Stimulated activated CD4-positive, alpha-beta T cell treated with anti-CD3 and anti-CD28 coated beads, Interleukin-15, amount 100 ng/mL, for 1 hour (primary cell): ENCODE measurements at places on chromosomes 4 and X.

DNA sequence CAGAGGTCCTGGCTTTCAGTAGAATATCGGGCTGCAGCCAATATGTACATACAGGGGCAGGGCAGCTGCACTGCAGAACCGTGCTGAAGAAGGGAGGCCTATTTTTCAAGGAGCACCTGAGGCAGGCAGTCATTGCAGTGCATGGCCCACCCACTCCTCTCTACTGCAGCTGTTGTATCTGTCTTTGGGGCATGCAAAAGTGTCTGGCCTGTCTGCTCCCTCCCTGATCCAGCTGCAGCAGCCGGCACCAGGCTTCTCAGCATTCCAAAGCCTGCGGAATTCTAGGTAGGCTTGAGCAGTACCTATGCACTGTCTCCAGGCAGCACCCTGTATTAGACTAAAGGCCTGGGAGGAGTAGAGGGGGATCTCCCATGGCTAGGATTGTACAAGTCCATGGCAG, 415.2 kb upstream of the MAGEB16 start:
- DNase-seq = no peak

GRCh38 chrX:122943918-122944317, 240.2 kb upstream of the GRIA3 start:
- no peak for DNase-seq

DNA sequence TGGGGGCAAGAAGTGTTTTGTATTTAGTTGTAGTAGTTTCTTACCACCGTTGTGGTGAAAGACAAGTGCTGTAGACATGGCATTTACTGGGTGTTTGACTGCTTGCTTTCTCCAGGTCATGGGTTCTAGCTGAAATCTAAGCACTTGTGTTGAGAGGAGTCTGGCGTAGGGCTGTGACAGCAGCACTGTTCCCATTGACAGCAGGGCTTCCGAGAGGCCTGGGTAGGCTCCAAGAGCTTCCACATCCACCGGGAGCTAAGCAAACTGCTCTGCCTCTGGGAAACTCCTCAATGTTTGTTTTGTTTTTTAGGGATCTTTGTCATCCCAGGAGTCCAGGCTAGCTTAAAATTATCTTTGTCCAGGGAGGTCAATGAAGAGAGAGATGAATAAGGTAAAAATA, 44.3 kb downstream of the BMPR1B start:
- DNase-seq = no peak

DNA sequence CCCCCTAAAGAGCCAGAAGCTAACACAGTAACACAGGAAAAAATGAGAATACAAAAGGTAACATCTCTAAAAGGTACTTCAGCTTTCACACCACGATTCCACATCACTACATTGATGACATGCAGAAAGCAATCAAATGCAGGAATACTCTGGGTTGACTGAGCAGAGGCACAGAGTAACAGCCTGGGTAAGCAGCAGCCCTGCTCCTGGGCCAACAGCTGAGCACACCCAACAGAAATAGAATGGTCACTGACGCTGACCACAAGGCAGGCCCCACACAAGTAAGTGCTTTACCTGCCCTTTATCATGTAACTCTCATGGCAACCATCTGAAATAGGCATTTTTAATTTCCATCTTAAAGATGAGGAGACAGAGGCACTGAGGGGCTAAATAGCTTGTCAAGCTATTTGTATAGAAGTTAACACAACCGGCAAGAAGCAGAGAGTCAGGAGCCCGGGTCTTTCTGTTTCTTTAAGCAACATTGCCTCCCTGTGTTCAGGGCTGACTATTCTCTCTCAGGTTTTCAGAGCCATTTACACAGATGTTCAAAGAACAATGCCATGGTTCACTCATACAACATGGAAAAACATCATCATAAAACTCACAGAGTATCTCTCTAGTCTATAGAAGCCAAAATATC, 168.9 kb downstream of the ZNF674 start:
- no peak for DNase-seq

DNA sequence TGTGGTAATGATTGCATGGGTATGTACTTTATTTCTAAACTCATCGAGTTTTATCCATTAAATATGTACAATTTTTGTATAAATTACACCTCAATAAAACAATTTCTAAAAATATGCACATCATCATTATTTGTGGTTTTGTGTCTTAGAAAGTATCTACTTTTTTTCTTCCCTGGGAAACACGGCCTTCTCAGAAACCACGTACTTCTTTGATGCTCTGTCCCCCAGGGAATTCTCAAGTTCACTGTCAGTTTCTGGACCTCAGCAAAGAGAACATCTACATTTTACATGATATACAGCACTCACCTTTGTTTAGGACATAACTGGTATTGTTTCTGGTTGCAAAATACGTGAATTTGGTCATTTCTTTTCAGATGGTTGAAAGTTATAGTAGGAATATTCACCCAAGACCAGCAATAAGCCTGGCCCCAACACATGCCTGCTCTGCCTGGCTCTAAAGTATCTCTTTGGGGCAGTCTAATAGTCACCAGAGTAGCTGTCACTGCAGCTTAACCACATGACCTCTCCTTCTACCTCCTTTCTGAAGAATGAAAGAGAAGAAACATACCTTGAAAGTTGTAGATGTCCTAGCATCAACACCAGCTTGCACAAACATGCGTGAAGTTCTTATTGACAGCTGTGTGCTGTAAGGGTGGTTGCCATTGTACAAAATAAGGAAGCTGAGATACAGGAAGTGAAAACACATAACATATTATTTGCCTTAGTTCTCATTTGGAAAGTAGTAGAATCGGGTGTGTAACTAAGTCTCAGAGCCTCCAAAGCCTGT, 48.4 kb upstream of the SPANXN4 start:
- DNase-seq = no peak

DNA sequence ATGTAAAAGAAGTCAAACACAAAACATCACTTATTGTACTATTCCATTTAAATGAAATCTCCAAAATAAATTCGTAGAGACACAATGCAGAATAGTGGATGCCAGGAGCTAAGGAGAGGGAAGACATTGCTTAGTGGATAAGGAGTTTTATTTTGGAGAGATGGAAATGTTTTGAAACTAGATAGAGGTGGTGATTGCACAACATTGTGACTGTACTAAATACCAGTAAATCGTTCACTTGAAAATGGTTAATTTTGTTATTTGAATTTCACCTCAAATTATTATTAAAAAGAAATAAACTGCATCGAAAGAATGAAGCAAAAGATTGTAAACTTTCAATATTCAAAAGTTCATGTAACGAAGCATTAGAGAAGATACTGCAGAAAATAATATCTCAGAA, 9.7 kb upstream of the ACSL4 start:
- no peak for DNase-seq

GRCh38 chr4:74379912-74380311, 15.0 kb downstream of the EREG start:
- DNase-seq = no peak

DNA sequence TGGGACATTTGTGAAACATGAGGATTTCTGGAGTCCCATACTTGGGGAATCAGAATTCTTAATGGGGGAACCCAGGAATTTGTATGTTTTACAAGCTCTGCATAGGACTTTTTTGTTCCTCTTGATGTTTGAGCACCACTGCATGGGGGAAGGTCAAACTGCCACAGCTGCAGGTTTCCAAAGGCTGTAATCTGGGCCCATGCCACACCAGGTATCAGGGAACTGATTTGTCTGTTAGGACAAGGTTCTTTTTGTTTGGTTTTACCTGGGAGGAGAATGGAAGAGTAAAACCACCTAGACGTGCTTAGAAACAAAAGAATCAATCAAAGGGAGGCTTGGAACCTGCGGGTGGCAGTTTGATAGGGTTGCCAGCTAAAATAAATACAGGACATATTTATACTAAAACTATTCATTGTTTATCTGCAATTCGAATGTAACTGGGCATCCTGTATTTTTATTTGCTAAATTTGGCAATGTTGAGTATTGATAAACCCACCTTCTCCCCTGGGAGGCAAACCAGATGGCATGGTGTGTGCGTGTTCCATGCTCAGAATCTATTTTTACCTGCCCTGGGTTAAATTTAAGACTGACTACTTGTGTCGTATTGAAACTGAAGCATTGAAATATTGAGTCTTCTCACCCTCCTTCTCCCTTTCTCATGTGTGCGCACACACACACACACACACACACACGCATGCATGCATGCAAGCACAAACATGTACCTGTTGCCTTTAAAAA, 63.7 kb downstream of the TMEM164 start:
- no peak for DNase-seq

- no peak for DNase-seq
Observed at GRCh38 chrX:134752558-134752957, 94.3 kb upstream of the PLAC1 start.

- DNase-seq = no peak
Observed at GRCh38 chr4:71270901-71271300, 67.9 kb upstream of the SLC4A4 start.

- no peak for DNase-seq
Observed at GRCh38 chr4:2832309-2832980, 11.2 kb upstream of the ADD1 start.

GRCh38 chr4:102311912-102312311, 33.4 kb downstream of the SLC39A8 start:
- DNase-seq = no peak

DNA sequence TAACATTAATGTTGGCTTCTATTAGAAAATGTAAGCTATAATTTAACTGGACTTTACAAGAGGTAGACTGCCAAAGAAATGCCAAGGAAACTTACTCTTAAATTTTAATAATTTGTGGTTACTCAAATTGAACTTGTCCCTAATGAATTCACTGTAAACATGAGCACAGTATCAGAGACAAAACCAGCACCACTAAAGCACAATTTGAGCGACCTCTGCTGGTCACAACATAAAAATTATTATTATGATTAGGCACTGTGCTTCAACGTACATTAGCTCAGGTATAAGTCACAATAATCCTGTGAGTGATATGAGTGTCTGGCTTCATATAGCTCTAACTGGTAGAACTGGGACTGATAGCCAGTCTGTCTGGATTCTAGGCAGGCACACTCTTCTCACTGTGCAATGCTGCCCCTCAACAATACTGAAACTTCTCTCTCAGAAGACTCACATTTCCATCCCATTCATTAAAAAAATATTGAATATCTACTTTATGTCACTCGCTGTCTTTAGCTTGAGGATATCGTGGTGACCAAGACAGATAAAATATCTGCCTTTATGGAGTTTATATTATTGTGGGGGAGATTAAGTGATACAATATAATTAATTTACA, 8.0 kb downstream of the NUDT6 start:
- no peak for DNase-seq

DNA sequence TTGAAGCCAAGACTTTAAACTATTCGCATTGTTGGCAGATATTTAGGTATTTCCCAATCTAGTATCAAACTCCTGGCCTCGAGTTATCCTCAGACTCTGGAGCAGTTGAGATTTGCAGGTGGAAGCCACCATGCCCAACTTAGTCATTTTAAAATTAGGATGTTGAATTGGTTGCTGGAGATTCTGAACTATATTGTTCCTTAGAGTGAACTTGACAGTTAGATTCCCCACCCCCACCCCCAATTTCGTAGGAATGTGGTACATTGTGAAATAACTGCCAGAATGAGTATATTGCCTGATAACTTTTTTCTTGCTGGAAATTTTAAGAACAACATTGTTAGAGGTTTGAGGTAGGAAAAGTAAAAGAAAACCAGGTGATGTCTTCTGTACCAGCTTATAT, 2.3 kb downstream of the NOCT start:
- DNase-seq = no peak

GRCh38 chrX:80648023-80648422, 161.7 kb downstream of the BRWD3 start:
- no peak for DNase-seq

DNA sequence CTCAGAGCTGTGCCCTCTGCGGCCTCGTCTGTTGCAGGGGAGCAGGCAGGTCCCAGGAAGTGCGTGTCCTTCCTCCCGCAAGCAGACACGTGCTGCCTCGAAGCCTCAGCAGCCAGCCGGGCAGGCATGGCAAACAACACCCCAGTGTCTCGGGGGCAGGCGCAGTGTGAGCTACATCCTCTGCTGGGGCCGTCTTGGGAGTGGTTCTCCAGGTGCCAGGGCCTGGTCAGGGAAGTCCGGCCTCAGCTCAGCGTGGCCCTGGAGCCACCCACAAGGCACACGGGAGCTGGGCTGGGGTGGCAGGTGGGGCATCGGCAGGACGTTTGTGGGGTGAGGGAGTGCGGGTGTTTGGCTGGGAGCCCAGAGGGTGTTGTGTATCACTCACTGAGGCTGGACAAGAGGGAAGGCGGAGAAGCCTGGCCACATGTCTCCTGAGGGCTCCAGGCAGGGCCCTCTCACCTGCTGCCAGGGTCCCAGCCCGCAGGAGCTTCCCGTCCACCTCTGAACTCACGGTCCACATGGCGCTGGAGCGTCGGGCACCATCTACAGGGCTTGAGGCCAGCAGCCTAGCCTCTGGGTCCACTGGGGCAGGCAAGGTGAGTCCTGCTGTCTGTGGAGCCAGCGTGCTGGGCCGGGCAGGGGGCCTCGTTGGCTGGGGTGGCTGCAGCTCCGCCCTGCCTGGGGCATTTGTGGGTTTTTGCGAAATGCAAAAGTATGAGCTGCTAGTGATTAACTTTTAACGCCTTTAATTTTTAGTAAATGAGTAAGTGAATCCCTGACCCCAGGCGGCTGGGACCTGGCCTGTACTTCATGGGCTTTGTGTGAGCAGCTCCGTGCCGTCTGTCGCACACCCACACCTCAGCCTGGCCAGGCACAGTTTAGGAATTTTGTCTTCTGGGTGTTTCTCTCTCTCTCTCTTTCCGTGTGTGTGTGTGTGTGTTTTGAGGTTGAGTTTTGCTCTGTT, 17.3 kb upstream of the UVSSA start:
- no peak for DNase-seq

- no peak for DNase-seq
Observed at GRCh38 chrX:640641-641040, 10.1 kb downstream of the SHOX start.

DNA sequence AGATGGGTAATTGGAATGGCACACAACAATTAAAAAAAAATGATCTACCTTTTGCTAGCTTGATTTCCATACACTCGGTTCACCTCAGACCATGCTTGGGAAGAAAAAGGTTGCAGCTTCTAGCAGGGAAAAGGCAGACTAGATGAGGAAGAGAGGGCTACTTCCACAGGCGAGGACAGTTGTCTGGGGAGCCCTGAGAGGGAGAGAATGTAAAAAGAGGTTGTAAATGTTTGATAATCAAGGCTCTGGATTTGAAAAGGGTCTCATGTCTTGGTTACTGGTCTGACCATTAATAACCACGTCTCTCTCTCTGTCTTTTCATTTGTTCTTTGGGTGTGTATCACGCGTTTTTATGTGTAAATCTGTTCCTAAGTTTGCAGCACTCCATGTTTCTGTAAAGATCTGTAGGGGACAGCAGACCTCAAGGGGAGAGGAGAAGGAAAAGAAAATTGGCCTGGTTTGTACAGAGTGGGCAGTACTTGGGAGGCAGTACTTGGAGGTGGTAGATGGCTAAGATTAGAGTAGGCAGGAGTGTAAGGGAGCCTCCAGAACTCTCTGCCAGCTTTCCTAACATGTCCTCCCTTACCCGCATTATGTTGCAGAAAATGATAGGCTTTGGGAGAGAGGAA, 750 bp downstream of the ARMCX5 start:
- DNase-seq = no peak

- no peak for DNase-seq
Observed at GRCh38 chr4:157115613-157116335, 39.8 kb downstream of the GLRB start.

DNA sequence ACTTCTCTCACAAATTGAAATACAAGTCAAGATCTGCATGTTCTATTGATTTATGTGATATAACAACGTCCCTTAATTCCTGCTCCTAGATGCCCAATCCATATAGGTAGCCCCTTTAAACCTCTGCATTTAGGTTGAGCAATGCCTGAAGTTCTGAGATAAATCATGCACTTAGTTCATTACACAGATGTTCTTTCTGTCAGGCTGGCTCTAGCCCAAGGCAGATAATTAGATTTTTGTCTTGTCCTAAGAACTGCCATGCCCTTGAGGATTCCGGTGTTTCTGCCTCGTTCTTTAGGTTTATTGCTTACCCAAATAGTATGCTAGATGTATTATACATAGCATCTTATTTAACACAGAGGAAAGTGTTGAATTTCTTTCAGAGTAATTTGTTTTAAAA, 143.1 kb downstream of the TRAM1L1 start:
- DNase-seq = no peak
